ENCODE measurements at places on chromosomes 4 and X.

- no peak for DNase-seq
Measured at GRCh38 chrX:131041667-131042066, 16.5 kb upstream of the ARHGAP36 start.

GRCh38 chr4:80613470-80613869, 277.9 kb downstream of the CFAP299 start:
- no peak for DNase-seq

GRCh38 chr4:25816591-25817058, 46.2 kb downstream of the SEL1L3 start:
- DNase-seq = no peak

GRCh38 chr4:163398238-163398637, 54.5 kb downstream of the NPY5R start:
- no peak for DNase-seq

- peak; percentile 81 for DNase-seq
Measured at GRCh38 chr4:42282081-42282901, 115.0 kb upstream of the SHISA3 start.

- no peak for DNase-seq
Measured at GRCh38 chrX:129714581-129714980, 24.2 kb upstream of the XPNPEP2 start.

DNA sequence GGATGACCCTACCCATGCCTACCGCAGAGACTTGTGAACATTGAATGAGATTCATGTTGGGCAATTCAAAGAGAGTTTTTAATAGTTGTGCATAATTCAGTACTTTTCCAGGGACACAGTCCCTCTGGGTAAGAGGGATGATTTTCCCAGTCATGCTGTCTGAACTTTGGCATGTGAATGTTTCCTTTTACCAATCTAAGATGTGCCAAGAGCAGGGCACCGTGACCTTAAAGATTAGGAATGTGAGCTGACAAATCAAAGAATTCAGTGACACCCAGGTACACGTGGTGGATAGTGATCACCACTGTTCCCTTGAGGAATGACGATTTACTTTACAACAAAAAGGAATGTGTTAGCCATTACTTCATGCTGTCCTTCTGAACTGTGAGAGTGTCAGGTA, 515.6 kb downstream of the PPARGC1A start:
- DNase-seq = no peak

DNA sequence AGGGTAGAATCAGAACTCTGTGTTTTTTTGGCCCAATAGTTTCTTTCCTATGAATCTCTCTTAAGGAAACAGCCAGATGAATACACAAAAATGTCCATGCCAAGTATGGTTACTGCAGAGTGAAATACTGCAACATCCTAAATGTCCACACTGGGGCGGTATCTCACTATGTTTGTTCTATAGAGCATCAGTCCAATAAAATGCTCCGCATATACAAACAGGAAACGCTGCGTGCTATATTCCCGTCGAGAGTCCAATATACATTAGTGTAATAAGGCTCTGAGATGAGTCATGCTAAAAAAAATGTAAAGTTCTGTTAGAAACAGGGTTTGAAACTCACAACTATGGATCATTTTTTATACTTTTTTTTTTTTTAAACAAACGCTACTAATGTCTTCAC, 72.9 kb upstream of the ENOX2 start:
- DNase-seq = peak; percentile 4

- no peak for DNase-seq
Measured at GRCh38 chr4:149823769-149824221, 8.2 kb upstream of the IQCM start.

GRCh38 chr4:53547983-53548382, 43.3 kb downstream of the LNX1 start:
- no peak for DNase-seq

GRCh38 chrX:57595381-57595811, 3.6 kb downstream of the ZXDB start:
- DNase-seq = no peak

DNA sequence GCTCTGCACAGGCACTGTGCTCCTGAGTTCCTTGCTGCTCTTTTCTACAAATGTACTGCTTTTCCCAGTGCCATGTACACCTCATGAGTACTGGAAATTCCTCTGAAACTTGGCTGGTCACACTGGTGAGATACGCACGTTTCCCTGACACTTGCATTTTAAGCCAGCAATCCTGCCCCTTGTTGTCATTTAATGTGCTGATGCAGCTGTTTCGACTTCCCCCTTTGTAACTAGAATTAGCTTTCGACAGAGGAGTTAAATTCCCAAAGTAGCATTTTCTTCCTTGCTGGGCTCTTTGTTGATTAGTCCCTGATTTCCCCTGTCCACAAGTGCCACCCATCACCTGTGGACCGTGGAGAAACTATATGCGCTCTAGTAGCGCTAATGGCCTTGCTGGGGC, 77.5 kb downstream of the IQCM start:
- no peak for DNase-seq

DNA sequence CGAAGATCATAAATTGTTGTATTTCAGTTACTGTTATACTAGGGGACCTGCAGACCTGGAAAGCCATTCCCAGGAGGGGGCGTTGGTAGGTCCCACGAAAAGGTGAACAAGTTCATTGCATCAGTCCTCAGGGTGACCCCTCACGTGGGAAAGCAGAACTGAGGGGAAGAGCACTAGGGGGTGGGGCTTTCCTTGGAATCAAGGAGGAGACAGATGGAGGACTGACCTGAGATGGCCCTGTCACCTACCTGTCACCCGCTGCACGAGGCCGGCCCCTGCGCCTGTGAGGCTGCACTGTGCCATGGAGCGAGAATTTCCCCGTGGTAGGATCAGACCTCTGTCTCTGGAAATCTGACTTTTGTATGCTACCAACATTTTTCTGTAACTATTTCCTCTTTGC, 41.8 kb upstream of the CLDN24 start:
- no peak for DNase-seq

- DNase-seq = peak; percentile 21
Measured at GRCh38 chr4:149980941-149981340, 97.3 kb upstream of the DCLK2 start.

DNA sequence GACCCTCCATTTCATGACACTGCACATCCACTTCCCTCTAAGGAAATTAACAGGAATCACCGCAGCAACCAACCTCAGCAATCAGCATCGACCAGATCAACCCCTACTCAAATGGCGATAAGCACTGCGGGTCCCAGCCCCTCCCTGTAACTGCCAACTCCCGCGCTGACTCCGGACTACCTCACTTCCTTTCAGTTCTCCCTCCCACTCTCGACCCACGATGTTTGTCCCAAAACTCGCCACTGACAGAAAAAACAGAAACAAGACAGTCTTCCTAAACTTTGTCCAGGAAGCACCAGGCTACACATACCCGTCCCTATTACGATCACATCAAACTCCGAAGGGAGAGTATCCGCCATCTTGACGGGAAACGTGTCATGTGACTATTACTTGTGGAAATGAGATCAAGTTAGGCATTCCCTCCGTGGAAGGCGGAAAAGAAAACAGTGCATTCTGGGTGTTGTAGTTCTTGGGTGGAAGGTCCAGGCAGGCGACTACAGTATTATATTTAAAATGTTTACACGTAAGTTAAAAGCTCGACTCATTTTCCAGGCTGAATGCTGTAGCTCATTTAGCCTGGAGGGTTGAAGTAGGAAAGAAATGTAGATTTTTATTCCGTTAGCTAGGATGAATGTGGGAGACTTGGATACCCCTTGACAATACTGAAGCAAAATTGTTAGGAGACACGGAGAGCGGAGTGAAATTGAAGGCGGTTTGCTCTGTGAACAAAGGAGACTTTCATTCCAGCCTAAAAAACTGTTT, at the start of gene CHM:
Gene CHM (minus strand): TSS at position 385 of the 762 bp plus-strand sequence. CDS start 26 bp downstream, at position 359.
- peak; percentile 93 for DNase-seq

DNA sequence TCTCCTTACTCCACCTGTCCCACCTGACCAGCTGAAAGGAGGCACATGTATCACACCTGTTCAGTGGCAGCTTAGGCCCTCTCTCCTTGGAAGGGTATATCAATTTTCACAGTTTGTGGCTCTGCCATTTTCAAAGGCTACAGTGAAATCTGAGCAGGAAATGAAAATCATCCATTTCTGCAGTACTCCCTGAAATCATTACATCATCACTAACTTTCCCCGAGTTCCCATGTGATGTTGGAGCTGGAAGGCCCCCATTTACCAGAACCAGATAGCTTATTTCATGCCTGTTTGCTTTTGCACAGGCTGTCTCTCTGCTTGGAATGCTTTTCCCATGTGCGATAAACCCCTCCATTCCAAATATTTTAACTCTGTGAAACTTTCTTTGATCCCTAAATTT, 31.0 kb upstream of the STX18 start:
- DNase-seq = no peak

GRCh38 chrX:127764674-127765073, 287.5 kb downstream of the ACTRT1 start:
- no peak for DNase-seq

DNA sequence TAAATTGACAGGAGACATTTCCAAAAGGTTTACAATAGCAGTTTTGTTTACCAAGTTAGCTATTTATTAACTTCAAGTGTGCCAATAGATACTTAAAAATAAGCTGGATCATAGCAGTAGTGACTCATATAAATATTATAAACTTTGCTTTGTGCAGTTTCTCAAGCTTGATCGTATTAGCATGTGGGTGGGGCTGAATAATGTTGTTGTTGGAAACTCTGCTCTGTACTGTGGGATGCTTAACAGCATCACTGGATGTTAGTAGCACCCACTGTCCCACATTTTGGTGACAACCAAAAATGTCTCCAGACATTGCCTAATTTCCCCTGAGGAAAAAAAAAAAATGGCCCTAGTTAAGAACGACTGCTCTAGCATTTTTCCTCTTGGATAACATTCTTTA, 855.2 kb upstream of the ADGRL3 start:
- no peak for DNase-seq

DNA sequence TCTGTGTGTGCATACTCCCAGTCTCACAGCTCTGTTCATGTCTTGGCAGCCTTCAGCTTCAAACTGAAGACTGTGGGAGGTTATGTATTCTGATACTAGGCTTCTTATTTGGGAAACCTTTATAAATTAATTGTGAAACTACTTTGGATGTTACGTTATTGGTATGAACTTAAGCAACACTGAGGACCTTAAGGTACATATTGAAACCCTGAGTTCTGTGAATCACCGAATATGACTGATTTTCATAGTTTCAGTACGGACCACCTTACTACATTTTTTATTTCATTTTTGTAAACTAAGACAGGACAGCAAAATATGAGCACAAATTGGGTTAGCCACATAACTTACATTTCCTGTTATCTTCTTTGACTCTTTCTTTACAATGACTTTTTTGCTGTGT, 498.4 kb downstream of the PDGFC start:
- no peak for DNase-seq

- no peak for DNase-seq
Measured at GRCh38 chrX:1596676-1597344, 5.4 kb downstream of the AKAP17A start.

DNA sequence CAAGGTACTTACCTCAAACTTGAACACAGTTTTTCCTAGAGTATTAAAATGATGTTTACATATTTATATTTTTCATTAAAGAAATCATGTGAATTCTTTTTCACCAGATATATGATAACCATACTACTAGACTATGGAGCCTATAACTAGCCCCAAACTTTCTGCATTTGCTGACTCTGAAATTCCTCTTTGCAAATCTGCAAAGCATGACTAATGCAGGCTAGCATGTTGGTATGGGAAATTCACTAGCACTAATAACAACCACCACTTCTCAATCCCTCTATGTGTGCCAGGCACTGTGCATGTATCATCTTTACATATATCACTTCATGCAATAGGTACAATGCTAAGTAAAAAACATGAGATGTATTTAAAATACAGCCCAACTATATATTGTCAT, 51.1 kb downstream of the SLC10A7 start:
- no peak for DNase-seq

DNA sequence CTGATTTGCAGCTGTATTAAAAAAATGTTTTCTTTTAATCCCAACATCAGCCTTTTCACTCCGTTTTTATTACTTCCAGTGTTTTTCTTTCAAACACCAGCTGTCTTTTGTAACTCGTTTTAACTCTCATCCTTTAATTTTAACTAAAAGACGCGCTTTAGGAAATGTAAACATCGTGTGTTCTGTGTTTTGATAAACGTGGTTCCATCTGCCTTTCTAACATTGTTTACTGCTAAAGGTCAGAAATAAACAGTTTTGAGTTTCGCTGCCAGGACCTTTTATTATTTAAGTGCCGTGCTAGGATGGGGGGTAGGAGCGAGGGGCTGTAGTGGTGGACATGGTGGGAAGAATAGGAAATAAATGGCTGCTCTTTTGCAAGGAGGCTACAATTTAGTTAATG, 1.5 kb downstream of the N4BP2 start:
- DNase-seq = no peak

DNA sequence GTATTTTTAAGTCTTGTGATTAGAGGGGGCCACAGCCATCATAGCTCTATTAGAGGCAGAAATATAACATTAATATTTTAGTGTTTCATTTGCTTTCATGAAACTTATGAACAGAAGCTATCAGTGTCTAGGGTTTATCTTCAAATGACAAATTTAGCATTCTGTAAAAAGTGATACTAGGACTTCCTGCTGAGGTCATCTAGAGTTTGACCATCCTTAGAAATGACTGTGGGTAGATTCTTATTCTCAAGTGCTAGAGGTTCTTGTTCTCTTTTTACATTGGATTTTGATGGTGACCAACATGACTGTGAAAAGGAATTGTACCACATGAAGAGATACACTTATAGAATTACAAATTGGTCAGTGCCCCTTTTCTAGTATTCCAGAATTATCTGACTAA, 568.6 kb downstream of the RPA4 start:
- DNase-seq = no peak

GRCh38 chrX:107549504-107549903, 78.8 kb upstream of the PRPS1 start:
- no peak for DNase-seq

- DNase-seq = no peak
Measured at GRCh38 chr4:6732441-6733357, 16.7 kb downstream of the BLOC1S4 start.

- DNase-seq = no peak
Measured at GRCh38 chr4:82903737-82904136, 3.2 kb downstream of the THAP9 start.

DNA sequence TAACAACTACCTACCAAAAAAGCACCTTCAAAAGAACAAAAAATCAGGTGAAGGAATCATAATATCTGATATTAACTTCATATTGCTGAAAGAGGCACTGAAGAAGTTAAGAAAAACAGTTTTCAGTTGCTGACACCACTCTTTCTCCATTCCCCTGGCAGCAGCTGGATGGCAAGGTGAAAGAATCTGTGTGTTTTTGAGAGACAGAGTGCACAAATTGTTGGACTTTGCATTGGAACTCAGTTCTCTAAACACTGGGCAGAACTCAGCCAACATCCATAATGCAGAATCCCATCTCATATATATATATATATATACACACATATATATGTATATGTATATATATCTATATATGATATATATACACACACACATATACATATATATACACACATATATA, 408.3 kb upstream of the MAGEC2 start:
- DNase-seq = no peak

DNA sequence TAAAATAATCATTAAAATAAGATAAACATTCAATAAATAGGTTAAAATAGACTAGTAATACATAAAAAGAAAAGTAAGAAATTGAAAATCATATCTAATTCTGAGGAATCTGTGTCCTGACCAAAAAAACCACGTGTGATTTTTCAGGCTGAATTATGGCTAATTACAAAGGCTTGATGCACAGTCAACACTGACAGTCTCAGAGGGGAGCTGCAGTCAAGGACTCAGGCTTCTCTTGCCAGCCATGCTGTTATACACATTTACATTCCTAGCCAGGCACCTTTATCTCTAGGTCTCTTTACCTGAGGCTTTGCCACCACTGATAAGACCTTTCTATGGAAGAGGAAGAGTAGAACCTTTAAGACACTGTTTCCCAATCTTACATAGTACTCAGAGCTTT, 1737.7 kb upstream of the PCDH10 start:
- DNase-seq = no peak
